ENCODE measurements at places on chromosomes 13 and 19.

DNA sequence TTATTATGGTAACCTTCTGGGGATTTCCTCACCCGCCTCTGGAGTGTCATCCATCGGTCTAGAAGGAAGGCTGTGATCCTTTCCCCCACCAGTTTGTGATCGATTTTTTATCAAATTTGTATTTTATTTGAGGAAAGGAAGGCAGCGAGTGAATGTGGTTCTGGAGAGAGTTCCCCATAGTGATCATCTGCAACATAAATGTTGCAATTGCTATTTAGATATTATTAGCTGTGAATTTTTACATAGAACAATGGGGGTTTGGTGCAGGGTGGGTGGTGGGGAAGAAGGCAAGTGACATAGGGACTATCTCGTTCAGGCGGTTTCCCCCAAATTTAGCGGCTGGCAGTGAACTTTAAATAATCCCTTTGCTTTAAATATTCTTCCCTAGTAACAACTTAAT is 1.2 kb downstream of the CDK8 start:
- DNase-seq: no peak

GRCh38 chr19:30696514-30696913 is 324.3 kb downstream of the ZNF536 start:
- no peak for DNase-seq

DNA sequence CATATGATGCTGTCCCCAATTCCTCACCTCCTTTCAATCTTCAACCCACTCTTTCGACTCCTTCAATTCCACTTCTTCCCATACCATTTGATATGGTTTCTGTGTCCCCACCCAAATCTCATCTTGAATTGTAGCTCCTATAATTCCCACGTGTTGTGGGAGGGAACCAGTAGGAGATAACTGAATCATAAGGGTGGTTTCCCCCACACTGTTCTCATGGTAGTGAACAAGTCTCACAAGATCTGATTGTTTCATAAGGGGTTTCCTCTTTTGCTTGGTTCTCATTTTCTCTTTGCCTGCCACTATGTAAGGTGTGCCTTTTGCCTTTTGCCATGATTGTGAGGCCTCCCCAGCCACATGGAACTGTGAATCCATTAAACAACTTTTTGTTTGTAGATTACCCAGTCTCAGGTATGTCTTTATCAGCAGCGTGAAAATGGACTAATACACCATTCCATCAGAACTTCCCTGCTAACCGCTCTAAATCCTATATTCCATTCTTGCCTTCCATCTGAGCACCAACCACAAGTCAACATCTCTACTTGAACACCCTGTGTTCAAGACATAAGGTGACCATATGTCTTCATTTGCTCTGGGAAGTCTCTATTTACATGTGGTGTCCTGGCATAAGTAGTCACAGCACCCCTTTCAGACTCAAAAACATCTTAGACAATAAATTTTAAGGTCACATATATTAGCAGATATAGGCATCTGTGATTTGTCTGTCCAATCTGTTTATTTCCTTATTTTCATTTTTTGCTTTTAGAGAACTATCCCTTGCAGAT is 122.9 kb downstream of the TSHZ3 start:
- DNase-seq: no peak

DNA sequence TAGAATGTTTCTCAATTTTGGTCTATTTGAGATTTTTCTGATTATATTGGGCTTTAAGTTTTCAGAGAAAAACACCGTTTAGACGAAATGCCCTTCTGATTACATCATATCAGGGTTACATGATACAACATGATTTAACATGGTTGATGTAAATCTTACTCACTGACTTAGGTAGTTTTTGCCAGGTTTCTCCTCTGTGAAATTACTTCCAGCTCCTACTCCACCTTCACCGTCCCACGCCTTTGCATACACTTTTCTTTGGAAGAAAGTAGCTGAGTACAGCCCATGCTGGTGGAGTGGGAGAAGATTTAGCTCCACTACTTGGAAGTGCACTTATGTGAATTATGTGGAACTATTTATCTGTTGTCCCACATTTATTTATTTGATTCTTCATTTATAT is 433.2 kb upstream of the KLHL1 start:
- DNase-seq: no peak

DNA sequence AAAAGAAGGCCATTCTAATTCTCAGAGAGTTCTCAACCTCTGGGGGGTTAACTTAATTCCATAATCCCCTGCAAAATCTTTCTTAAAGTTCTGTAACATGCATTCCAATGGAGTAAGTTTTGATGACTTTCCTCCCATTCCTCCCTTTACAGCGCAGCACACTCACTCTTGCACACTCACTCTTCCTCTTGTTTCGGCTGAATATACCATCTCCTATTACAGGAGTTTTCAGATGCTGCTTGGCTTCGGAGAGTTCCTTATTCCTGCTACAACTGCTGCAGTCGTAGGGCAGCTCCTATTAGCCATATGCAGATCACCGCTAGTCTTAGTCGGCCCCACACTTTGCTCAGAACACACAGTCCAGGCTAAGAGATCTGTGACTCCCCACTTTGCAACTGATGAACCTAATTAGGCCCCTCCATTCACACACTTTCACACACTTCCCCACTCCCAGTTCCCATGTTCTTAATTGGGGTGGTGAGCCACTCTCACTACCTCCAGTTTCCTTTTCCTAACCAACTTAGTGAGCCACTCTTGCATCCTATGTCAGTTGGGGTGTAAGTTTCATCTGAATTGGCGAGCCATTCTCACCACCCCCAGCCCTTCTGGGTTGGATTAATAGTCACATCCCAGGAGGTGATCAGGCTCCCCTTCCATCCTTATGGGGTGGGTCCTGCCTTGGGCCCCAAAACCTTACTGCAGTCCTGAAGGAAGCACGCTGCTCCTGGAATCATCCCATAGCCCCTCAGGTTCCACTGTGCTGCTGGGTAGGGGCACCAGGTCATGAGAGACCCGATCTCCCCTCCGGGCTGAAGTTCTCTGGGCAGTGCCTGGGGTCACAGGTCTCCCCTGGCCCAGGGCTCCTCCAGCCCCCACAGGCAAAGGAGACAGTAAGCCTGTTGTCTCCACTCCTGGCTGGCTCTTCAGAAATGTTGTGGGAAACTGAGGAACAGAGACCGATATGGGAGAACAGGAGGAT is 53.9 kb downstream of the OR10H4 start:
- no peak for DNase-seq

- peak; percentile 51 for DNase-seq
Measured at GRCh38 chr13:108155185-108156106, 59.9 kb downstream of the LIG4 start.

DNA sequence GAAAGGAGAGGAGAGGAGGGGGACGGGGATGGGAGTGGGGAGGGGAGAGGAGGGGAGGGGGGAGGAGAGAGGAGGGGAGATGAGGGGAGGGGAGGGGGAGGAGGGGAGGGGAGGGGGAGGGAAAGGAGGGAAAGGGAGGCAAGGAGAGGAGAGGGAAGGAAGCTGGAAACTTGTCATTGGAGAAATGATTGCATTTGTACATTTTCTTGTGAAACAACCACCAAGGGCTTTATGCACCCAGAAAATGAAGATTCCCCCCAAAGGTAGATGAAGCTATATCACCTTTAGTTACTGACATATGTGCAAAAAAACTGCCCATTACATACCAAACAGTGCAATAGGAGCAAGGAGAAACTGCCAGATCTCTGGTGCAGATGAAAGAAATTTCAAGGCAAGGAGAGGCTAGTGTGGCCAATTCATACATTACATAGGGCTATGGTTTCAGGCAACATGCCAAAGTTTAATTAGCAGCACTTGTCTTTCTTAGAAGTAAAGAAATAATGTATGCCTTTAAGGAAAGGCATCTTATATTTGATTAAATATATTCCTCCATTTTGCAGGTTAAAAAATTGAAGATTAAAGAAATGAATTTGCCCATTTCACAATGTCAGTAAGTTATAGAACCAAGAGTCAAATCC is 49.5 kb upstream of the STK24 start:
- no peak for DNase-seq

GRCh38 chr19:3683405-3684053 is 16.7 kb downstream of the PIP5K1C start:
- no peak for DNase-seq

- no peak for DNase-seq
Measured at GRCh38 chr19:1167687-1168571, 6.1 kb downstream of the SBNO2 start.

DNA sequence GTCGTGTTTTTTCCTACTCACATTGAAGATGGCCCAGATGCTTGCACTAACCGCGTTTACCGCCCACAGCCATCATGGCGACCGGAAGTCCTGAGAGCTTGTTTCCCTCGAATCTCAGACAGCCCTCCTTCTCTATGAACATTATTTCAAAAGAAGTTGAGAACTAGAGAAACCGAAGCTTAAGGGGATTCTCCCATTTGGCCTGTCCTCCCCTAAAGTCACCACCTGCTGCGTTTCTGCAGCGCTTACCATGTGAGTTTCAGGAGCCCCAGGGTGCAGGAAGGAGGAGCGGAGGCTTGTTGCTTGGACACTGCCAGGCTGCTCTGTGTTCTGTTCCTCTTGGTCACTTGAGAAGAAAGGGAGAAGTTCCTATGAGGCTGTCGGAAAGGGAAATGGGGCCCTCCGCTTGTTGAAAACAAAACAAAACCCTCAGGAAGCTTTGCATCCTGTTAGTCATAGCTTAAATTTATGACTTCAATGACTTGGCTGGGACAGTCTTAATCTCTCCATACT is 6.2 kb downstream of the CARD8 start:
- peak; percentile 71 for DNase-seq

GRCh38 chr13:97306645-97307044 is 84.5 kb downstream of the MBNL2 start:
- DNase-seq: no peak

GRCh38 chr13:106234636-106235035 is 300.8 kb downstream of the EFNB2 start:
- DNase-seq: no peak

DNA sequence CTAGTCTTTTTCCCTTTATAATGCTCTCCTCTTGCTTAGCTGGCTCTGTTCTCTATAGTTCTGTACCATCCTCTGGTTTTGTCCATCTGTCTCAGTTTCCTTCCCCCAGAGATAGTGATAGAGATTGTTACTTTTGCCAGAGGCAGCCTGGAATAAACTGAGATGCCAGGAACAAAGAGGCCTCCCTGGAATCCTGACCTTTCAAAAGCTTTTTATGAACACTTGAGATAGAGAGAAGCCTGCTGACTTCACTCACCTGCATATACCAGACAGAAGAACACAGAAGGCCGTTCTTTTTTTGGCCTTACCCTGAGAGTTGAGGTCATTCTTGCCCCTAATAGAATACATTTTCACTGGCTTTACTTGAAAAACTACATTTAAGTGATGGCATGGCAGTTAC is 150.2 kb downstream of the LHFPL6 start:
- no peak for DNase-seq

DNA sequence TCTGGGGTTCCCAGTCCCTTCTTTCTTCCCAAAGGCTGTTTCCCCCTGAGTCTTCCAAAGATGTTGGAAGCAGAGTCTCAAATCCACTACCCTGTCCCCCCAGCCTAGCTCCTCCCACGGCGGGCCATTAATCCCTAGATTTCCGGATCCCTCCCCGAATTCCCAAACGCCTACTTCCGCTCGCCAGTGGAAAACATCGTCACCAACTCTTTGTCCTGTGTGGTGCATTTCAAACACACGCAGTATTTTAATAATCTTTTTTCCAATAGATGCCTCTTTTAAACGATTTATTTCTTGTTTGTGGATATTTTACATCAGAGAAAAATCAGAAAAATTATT is 610 bp downstream of the ZNF791 start:
- DNase-seq: no peak

- no peak for DNase-seq
Measured at GRCh38 chr19:5232798-5233505, 107.7 kb downstream of the PTPRS start.

- no peak for DNase-seq
Measured at GRCh38 chr13:71867131-71867814, at the start of gene DACH1. TSS of gene DACH1 (minus strand) at chr13:71867204.

DNA sequence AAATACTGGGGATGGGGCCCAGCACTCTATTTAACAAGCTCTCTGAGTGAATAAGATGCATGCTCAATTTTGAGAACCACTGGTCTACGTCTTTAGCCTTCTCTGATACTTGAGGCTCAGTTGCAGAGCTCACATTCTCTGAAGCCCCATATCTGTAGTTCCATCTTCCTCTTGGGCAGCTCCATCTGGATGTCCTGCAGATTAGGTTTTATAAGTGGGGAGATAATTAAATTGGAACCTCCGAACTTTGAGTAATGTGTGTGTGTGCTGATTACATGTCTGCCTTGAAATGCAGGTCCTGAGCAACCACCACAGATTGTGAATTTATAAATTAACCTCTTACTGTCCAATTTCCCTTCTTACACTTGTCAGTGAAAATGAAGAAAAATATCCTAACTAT is 7.2 kb upstream of the RASL11A start:
- no peak for DNase-seq

DNA sequence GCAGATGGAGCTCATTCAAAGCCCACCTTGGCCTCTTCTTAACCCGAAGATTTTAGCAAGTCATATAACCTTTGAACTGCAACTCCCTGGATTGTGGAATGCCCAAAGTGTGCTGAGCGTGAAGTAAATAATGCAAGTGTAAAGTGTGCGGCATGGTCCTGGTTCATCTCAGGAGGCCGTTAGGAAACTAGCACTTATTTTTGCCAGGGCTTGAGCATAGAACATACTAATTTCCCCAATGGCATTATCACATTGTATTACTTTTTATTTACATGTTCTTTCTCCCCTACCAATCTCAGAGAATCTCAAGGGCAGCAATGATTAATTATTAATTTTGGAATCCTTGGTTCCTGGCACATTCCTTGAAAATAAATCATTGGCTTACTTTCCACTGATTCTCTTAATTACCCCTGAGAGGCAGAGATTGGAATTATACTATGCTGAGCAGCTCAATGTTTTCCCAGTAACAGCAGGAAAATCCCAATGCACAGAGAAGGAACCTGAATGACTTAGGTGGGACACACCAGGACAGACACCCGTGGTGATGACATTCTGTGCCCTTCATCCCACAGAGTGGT is 128.8 kb upstream of the GJB6 start:
- no peak for DNase-seq

- no peak for DNase-seq
Measured at GRCh38 chr13:94950303-94950702, 238.0 kb upstream of the SOX21 start.

DNA sequence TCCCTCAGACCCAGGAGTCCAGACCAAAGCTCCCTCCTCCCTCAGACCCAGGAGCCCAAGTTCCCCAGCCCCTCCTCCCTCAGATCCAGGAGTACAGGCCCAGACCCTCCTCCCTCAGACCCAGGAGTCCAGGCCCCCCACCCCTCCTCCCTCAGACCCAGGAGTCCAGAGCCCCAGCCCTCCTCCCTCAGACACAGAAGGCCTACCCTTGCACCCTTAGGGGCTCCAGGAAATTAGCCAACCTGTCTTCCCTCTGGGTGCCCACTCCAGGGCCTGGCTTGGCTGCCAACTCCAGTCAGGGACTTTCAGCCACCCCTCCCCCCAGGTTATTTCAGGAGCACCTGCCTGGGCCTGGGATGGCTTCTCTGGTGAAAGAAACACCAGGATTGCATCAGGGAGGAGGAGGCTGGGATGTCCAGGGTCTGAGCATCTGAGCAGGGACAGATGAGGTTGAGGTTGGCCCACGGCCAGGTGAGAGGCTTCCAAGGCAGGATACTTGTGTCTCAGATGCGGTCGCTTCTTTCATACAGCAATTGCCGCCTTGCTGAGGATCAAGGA is at the start of gene FGF21:
TSS of gene FGF21 (plus strand) at position 441 of the 558 bp plus-strand sequence. CDS start 713 bp downstream, outside the sequence.
- no peak for DNase-seq

GRCh38 chr19:23393121-23393520 is 2.1 kb downstream of the ZNF91 start:
- DNase-seq: no peak

All from naive thymus-derived CD8-positive, alpha-beta T cell (primary cell).